ENCODE measurements at places on chromosomes 7 and 10.

GRCh38 chr10:46520381-46520780, 36.1 kb downstream of the GPRIN2 start:
- no peak for DNase-seq

DNA sequence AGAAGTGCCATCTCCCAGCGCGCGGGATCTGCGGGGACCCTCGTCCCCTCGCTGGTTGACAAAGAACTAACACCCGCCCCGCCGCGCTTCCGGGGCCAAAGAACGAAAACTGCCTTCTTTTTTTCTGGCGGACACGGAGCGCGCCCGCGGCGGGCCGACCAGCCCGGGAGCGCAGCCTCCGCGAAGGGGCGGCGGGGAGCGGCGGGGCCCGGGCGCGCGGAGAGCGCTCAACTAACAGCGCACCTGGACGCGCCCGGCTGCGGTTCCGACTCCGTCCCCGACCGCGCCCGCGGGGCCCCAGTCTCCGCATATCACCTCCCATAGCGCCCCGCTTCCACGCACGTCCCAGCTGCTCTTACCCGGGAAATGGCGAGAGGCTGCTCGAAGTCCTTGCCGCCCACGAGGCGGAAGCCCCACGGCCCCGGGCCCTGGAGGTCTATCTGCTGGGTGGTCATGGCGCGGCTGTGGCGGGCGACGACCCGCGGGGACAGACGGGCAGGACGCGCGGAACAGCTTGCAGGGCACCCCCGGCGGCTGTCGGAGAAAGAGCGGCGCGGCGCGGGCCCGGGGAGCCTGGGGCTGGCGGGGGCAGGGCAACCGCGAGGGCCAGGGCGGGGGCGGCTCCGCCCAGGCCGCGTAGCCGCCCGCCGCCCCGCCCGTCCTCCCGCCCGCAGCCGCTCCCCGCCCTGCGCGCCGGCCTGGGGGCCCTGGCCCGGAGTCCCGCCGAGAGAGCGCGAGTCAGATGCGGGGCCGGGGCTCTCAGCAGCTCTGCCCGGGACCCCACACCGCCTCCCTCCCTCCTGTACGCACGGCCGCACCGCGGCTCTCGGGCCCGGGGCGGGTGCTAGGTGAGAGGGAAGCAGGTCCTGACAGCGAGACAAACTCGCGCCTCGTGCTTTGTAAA, at the start of gene PDLIM1:
PDLIM1 (minus strand) TSS at position 543 of the 904 bp plus-strand sequence; CDS start at position 455, 88 bp downstream.
- DNase-seq: peak; percentile 80

DNA sequence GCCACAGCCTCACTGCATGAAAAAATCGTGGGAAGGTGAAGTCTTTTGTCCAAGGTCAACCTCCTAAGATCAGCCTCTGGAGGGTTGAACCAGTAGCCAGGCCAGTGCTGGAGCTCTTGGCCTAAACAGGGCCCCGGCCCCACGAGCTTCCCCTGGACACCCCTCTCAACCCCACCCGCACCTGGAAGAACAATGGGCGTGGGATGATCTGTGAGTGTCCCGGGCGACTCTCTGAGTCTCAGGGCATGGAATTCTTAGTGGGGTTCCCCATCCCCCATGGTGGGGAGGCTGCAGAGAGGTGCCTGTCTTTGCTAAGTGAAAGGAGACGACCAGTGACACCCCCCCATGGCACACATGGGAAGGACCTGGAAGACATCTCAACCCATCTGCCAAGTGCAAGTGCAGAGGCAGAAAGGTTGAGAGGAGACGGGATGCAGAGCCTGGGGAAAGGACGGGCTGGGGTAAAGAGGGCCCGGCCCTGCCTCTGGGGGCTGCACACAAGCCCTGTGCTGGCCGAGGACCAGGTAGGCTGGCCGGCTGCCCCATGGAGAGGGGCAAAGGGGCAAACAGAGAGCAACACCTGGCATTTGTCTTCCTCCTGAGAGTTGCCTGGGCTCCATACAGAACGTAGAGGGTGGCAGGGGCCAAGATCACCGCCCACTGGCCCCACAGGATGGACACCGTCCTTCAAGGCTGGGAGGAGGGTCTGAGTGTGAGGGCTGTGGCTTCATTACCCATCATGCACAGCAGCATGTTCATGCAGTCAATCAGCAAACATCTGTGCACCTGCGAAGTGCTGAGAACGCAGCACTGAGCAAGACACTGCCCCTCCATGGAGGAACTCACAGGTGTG, 163.0 kb upstream of the PPP2R2D start:
- no peak for DNase-seq

GRCh38 chr10:5547931-5548660, 23.3 kb downstream of the CALML3 start:
- DNase-seq: no peak

- no peak for DNase-seq
These were observed 208.8 kb downstream of the STK31 start for GRCh38 chr7:23918856-23919255.

DNA sequence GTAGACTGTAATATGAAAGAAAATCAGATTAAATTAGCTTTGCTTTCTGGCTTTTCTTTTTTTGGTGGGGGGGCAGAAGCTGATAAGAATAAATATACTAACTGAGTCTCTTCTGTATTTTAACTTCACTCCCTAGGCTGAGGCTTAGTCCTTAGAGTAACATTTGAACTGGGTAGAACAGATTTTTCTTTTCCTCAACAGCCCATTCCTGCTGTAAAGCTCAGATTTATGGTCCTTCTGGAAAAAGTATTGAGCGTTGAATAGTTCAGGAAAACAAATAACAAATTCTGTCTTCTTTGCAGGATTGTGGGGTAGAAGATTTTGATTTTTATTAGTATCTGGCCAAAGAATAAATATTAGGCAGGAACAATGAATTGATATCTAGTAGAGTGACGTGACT, 17.9 kb downstream of the SGPL1 start:
- no peak for DNase-seq

DNA sequence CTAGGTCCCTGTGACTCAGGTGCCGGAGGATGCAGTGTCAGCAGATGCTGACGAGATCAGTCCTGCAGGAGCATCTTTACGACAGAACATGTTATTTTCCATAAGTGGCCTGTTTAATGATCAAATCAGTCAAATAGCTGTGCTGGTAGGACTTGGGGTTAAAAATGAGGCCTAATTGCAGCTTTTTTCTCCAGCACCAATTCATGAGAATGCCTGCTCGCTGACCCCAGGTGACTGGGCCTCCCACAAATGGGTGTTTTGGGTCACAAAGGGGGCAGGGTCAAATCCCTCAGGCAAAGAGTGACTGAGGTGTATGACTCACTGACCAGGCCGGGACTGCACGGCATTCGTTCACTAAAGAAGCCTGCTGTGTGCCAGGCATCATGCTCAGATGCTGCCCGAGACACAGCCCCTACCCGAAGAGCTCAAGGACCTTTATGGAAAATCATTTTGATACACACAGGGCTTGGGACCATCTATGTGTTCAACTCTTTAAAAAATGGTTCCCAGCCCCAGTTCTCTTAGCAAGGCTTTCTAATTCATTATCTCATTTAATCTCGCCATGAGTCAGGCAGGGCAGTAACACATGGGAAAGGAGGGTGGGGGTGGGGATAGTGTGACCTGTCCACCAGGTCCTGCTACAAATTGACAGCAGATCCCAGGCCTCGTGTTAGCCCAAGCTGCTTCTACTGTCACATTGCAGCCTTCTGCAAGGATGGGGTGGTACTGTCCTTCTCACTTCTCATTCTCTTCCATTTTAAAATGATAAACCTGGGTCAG, 21.1 kb downstream of the ZNF775 start:
- DNase-seq: no peak

- DNase-seq: no peak
These were observed 546.7 kb upstream of the LRRN3 start for GRCh38 chr7:110544194-110544593.

DNA sequence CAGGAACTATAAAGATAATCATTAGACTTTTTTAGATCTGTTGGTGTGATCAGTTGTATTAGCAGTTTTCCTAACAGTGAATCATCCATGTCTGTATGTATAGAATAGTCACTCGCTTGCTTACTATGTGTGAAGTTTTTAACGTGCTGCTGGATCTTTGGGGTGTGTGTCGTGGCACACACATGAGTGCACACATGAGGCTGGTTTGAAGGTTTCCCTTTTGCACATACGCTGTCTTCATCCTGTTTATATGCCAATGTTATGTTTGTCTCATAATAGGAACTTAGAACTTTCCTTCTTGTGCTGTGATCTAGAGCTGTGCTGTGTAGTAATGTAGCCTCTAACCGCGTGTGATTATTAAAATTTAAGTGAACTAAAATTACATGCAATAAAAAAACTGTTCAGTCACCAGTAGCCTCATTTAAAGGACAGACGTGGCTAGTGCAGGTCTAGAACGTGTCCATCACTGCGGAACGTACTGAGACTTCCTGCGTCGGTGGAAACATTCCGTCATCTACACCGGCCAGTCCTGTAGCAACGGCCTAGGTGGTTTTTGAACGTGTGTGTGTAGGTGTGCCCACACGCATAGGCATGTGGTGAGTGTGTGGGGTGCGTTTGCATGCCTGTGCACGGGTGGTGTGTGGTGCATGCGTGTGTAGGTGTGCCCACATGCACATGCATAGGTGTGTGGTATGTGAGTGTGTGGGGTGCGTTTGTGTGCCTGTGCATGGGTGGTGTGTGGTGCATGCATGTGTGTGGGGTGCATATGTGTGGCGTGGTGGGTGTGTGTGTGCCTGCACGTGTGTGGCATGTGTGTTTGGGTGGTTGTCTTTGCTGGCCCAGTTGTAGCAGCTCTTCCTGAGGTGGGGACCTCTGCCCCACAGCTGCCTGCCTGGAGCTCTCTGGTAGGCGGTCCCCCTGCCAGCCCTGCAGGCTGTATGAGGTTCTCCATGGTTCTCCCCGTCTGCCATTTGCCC, 56.6 kb downstream of the INPP5A start:
- DNase-seq: no peak

GRCh38 chr10:34628174-34628796, 186.8 kb downstream of the PARD3 start:
- no peak for DNase-seq

Measured in MM.1S (cell line).